Vagina (tissue), 2 donors: ENCODE measurements at places on chromosomes 4 and X.

DNA sequence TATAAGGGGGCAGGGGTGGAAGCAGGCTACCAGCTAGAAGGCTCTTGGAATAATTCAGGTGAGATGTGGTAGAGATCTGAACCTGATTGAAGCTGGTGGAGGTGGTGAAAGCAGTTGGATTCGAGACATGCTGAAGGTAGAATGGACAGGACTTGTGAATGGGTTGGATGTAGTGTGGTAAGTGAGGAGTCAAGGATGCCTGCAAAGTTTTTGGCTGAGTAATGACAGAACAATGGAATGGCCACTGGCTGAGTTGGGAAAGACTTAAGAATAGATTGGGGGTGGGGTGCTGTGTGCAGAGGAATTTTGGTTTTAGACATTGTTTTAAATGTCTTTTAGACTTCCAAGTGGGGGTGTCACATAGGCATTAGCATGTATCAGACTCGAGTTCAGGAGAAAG is 33.5 kb downstream of the HPF1 start:
- DNase-seq = no peak

DNA sequence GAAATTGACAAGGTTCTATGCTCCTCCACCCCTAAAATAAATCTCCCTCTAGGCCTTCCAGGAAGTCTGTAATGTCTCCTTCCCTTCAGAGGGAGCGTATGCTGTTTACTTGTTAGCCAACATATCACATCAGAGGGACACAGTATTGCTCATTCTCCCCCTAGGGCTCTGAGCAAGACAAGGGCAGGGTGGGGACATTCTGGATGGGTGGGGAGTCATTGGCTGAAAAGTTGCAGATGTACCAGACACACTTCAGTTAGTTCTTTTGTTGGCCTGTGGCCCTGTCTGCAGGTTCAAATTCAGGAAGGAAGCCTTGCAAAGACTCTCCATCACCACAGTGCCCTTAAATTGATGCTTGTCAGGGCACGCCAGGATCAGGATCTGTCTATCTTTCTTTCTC is 106.3 kb upstream of the TEX13D start:
- no peak for DNase-seq

DNA sequence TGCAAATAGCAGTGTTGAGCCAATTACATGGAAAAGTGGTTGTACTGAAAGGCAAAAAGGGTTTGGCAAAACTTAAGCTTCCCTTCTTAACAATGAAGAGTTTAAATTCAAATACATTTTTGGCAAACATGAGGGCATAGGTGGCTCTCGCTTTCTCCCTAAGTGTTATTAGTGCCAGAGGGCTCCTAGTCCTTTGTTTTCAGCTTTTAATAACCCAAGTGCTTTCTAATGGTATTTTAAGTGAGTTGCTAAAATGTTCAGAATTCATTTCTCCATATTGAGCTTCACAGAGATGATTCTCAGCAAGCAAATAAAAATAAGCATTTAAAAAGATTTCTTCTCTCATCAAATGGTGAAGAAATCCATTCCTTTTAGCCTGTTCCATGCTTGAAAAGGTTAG is 123.7 kb downstream of the HS6ST2 start:
- no peak for DNase-seq

DNA sequence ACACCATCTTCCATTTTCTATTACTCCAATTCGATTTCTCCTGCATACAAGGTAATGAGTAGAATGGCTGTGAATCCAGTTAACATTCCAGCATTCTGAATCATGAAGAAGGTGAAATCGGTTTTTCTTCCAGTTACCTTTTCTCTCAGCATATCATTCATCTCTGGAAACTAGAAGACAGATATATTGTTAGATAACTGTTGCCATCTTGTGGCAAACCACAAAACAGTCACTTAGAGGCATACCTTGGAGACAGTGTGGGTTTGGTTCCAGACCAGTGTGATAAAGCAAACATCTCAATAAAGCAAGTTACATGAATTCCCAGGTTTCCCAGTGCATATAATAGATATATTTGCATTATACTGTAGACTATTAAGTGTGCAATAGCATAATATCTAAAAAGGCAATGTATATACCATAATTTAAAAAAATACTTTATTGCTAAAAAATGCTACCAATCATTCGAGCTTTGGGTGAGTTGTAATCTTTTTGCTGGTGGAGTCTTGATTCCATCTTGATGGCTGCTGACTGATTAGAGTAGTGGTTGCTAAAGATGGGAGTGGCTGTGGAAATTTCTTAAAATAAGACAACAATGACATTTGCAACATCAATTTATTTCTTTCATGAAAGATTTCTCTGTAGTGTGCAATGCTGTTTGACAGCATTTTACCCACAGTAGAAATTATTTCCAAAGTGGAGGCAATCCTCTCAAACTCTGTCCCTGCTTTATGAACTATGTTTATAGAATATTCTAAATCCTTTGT is 82.1 kb downstream of the SLC39A8 start:
- DNase-seq = no peak

- DNase-seq = no peak
These were observed 116.7 kb upstream of the GLRA2 start for GRCh38 chrX:14412686-14413085.

DNA sequence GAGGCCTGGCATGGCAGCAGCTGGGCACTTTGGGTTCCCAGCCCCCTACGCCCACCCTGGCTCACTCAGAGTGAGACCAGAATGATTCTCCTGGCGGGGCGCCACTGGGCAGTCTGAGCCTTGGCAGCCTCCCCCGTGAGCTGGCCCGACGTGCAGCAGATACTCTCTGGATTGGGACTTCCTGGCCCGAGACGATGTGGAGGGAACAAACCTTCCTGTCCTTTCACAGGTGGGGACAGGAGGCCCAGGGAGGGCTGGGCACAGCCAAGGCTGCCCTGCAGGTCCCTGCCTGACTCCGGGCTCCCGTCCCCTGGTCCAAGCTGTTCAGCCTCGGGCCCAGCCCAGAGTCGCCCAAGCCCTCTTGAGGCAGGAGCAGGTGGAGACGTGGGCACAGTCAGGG is 17.9 kb upstream of the ADD1 start:
- DNase-seq = no peak

GRCh38 chr4:177441061-177441802 is 1.0 kb downstream of the AGA start:
- no peak for DNase-seq

GRCh38 chr4:2288051-2288541 is 26.2 kb upstream of the MXD4 start:
- DNase-seq = no peak

DNA sequence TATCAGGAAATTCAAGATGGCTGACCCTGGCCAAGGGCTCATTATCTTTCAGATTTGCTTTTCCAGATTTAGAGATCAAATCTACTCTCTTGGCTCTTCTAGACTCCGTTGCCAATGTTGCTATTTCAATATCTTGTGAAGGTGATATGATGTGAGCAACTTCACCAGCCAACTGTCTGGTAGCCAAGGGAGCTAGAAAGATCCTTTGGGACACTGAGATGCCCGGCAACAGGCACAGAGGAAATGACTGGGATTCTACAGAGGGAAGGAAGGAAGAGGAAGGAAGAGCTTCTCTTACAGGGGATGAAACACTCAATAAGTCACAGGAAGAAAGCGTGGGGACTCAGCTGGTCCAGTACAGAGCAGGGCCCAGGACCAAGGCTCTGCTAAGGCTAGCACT is 121.9 kb upstream of the GPC4 start:
- no peak for DNase-seq

- DNase-seq = no peak
These were observed 983.5 kb downstream of the FAT4 start for GRCh38 chr4:126298271-126298670.

DNA sequence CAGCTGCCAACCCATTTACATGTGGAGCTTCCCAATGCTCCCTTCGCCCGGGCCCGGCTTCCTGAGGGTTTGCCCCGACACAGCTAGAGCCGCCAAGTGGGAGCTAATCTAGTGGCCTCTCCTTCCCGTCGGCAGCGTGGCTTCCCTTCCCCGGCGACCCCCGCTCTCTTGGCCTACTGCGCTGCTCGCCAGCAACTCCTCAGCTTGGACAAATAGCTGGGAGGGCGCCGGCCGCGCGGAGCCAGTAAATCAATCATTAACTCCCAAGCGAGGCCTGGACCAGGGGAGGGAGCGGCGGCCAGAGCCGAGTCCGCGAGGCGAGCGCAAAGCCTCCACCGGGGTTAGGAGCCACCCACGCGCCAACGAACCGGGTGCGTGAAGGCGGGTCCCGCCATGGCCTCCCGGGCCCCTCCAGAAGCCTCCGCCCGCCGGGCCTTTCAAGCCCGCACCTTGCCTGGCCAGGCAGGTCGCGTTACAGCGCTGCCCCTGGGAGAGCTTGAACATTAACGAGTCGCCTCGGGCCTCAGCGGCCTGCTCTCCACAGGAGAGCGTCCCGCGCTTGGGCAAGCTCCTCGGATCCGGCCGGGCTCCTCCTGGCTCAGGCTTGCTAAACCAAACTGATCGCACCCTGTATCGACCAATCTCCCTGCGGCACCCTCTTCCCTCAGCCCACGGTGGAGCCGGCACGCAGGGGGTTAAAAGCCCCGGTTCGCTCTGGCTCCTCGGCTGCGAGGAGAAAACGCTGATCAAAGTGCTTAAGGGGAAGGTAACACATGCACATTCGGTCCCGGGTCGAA is 10.6 kb upstream of the BCOR start:
- no peak for DNase-seq

- DNase-seq = no peak
These were observed 115.4 kb upstream of the PUDP start for GRCh38 chrX:7263330-7263729.

DNA sequence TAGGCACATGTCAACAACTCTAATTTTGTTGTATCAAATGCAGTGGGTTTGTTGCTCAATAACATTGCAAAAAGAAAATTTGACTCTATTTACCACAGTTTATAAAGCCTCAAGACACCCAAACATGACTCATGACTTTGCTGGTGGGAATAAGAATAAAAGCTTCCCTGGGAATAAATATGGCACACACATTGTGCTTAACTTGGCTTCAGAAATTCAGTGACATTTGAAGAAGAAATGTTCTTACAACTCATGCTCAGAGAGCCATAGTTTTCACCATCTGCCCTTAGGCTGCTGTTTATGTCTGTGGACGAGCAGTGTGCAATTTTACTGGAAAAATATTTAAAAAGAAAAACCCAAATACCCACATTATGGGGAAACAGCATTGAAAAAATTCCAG is 60.9 kb downstream of the SPATA18 start:
- DNase-seq = no peak

- DNase-seq = no peak
These were observed 10.4 kb downstream of the RAB9A start for GRCh38 chrX:13699183-13699826.

DNA sequence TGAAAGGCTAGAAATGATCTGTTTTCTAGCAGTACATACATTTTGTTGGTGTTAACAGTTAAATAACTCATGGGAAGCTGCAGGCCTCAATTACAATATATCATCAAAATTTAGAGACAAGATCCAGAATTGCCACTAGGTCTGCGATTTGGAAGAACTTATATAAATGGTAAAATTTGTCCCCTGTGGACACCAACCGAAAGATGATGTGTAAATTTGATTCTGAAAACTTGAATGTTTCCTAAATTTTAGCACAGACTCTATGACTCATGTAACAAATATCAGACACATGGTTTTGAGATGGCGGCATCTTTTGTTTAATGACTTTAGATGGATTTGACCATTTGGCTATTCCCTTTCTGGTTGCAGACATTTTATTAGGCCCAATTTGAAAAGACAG is 6.0 kb upstream of the HPGDS start:
- DNase-seq = no peak

GRCh38 chr4:173498023-173498422 is 32.0 kb downstream of the HAND2 start:
- no peak for DNase-seq

- no peak for DNase-seq
These were observed 4.3 kb downstream of the DMD start for GRCh38 chrX:33207056-33207455.

- DNase-seq = no peak
These were observed 353.1 kb upstream of the SPOCK3 start for GRCh38 chr4:167587361-167587760.
